ENCODE measurements at places on chromosomes 16 and 17.

GRCh38 chr16:79714440-79714839, 113.9 kb upstream of the MAF start:
- DNase-seq: no peak

GRCh38 chr17:46928467-46929261, 5.7 kb downstream of the GOSR2 start:
- no peak for DNase-seq

- DNase-seq: no peak
These were observed 24.4 kb downstream of the METTL16 start for GRCh38 chr17:2487306-2487705.

DNA sequence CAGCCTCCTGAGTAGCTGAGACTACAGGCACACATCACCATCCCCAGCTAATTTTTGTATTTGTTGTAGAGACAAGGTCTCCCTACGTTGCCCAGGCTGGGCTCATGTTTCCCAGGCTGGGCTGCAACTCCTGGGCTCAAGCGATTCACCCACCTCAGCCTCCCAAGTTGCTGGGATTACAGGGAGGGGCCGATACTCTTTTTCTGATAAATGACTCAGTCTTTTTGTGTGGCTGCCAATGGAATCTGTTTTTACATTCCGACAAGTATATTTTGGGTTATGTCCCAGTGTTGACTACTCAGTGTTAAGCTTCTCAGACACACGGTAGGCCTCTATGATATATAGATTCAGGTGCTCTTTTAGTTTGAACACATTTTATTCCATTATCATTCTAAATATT, 58.1 kb downstream of the SLFN11 start:
- DNase-seq: no peak

GRCh38 chr16:760545-761343, at the start of gene MSLN:
MSLN (plus strand) TSS chr16:760734; CDS start chr16:762681, 1,947 bp downstream.
- DNase-seq: no peak

DNA sequence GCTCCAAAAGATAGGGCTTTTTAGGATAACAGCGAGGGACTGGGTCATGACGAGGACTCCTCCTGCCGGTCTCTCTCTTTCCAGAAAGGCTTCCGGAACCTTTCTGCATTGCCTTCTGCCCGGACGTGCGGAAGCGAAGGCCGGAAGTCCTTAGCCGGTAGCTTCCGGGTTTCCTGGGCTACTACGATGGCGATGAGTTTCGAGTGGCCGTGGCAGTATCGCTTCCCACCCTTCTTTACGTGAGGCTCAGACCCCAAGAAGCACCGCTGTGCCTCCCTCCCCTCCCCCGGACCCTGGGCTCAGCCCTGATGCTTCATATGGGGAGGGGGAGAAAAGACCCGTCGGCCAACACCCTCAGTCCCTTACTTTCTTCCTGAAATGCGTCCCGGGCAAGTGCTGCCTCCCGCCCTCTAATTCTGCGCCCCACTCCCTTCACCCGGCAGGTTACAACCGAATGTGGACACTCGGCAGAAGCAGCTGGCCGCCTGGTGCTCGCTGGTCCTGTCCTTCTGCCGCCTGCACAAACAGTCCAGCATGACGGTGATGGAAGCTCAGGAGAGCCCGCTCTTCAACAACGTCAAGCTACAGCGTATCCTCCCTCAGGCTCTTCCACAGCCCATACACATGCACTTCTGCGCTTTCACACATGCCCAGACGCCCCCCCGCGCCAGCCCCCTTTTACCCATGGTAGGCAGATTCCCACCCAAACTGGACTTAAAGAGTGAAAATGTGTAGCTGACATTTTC, at the start of gene VPS25:
VPS25 (plus strand) TSS at position 160 of the 746 bp plus-strand sequence; CDS start at position 187, 27 bp downstream.
- DNase-seq: peak; percentile 89

DNA sequence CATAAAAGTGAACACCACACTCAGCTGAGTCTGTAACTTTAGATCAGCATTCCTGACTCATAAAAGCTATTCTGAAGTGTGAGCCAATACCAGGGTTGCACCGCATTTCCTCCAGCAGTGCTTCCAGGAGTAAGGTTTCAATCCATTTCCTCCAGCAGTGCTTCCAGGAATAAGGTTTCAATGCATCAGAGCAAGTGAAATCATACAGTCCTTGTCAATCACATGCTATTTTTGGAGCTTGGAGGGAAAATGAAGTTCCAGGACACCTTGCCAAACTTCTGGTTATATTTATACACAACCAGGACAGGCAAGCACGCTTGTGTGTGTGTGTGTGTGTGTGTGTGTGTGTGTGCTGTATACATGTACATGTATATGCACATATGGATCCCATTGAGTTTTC, 327.6 kb downstream of the GRIN2A start:
- DNase-seq: no peak

GRCh38 chr16:19418200-19418599, 517 bp downstream of the TMC5 start:
- DNase-seq: no peak

GRCh38 chr17:1177016-1177700, 2.6 kb downstream of the ABR start:
- no peak for DNase-seq

GRCh38 chr16:85849388-85849787, 49.6 kb upstream of the IRF8 start:
- no peak for DNase-seq

GRCh38 chr17:77027271-77027889, 113.4 kb upstream of the SEC14L1 start:
- DNase-seq: no peak
